ENCODE measurements at places on chromosomes 2 and 18.

DNA sequence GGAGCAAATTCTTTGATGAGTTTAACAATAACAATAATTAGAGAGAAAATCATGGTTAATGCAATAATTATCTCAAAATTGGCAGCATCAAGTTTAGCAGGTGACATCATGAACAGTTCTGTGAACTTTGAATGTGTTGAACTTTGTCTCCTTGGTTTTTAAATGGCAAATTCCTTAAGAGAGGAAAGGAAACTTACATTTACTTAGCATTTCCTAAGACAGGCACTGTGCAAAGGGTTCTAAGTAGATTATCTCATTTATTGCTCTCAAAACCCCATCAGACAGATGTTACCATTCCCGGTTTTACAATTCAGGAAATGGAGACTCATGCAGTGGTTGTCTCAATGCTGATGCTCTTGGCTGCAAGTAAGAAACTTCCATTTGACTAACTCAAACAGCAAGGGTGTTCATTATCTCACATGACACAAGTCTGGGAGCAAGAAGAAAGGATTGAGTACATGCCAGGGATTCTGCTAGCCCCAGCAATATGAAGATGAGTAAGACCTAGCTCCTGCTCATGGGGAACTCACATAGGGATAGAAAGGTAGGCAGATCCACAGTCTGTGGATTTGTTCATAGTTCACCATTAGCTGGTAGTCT lies 81.3 kb upstream of the ITGA6 start:
- DNase-seq, result no peak

GRCh38 chr2:133602538-133602937 lies 34.3 kb upstream of the NCKAP5 start:
- no peak for DNase-seq

- DNase-seq, result no peak
Observed at GRCh38 chr2:223100061-223100511, 48.1 kb downstream of the KCNE4 start.

DNA sequence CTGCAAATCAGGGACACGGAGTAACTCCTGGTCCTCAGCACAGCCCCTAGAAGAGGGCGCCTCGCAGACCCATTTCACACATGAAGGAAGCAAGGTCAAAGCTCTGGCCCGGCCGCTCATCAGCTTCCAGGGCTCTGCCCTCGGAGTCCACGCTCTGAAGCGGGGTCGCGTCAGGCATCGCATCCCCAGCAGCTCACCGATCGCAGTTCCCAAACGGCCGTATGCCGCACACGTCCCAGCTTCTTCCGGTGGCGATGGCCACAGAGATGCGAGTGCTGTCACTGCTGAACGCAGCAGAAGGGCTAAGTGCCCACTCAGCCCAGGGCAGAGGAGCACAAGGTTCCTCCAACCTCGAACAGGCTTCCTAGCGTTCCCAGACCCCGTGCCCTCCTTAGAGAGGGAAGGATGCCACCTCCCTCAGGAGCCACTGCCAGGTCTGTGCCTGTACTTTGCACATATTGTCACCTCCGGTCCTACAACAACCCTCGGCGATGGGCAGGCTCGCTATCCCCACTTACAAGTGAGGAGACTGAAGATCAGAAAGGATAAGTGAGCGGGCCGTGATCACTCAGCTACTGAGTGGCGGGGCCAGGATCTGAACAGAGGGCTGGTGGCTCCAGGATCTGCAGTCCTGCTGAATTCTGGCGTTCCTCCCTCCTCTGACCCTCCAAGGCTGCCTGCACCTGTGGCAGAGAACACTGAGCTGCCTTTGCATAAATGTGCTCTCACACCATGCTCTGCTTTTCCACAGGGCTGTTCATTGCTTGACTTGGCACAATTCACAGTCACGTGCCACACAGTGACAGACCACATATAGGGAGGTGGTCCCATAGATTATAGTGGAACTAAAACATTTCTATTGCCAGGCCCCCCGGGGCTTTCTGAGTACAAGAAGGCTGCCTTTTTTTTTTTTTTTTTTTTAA lies 71.4 kb downstream of the COPS8 start:
- no peak for DNase-seq

DNA sequence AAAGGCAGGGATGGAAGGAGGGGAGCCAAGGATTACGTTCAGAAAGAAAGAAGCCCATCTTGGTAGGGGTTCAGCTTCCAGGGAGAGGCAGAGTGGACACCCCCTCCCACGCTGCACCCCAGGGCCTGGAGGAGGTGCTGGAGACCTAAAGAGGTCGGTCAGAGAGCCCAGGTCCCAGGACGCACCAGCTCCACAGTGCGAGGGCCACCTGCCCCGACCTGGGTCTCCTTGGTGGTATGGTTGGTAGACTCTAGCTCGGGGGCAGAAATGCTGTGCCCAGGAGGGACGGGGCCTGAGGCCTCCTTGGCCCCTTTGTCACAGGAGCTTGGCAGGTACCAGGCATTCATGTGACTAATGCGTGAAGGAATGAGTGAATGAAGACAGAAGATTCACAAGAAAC lies 87.1 kb upstream of the RAB6C start:
- no peak for DNase-seq

- DNase-seq, result no peak
Observed at GRCh38 chr2:239762655-239763269, 262.4 kb downstream of the NDUFA10 start.

DNA sequence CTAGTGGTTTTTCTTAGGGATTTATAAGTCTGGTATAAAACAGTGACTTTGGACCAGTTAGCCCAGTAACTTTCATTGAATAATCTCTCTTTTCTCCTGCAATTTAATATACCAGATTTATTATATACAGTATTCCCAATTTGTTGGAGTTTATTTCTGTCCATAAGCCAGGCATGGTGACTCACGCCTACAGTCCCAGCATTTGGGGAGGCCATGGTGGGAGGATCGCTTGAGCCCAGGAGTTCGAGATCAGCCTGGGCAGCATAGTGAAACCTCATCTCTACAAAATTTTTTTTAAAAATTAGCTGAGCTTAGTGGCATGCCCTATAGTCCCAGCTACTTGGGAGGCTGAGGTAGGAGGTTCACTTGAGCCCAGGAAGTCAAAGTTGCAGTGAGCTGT lies 26.7 kb downstream of the CNNM4 start:
- no peak for DNase-seq

DNA sequence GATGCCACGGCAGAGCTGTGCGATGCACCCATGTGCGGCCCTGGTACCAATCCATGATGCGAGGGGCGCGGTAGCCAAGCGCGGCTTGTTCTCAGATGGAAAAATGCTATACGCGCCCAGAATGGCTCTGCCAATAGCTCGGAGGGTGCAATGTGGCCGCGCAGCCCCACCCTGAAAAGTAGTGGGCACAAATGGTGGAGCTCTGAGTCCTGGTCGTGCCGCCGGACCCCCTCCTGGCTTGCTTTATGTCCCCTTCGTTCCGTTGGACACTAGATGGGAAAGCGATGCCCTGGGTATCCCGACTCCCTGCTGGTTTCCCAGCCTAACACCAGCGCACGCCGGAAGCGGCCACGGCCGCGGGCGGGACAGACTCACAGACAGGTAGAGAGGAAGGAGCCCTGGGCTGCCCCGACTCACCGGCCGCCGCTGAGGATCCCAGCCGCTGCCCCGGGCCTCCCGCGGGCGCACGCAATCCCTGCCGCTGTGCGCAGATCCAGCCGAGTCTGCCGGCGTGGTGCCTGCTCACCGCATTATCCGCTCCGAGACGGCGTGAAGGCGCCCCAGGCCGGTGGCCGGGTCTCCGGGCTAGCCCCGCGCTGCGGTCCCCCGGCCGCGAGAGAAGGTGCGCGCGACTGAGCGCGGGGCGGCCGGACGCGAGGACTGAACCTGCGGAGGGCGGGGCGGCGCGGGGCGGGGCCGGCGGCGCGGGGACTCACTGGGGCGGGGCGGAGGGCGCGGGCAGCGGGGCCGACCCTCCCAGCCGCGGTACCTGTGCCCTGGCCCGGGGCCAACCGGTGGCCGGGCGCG lies at the start of gene CDC42EP3:
Gene CDC42EP3 (minus strand): TSS at position 634 of the 807 bp plus-strand sequence. CDS start 25,055 bp downstream, outside the sequence.
- peak; percentile 67 for DNase-seq

DNA sequence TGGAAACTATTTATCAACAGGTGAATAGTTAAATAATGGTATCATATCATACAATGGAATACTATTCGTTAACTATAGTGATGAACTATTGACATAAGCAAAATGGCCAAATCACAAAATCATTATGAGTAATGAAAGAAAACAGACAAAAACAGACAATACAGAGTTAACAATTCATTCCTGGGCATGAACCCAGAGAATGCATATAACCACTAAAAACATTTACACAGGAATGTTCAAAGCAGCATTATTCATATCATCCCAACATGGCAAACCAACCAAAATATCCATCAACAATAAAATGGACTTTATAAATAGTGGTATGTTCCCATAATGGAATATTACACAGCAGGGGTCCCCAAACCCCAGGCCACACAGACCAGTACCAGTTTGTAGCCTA lies 131.2 kb upstream of the CYP1B1 start:
- no peak for DNase-seq

GRCh38 chr2:238449909-238450417 lies 23.2 kb downstream of the ASB1 start:
- DNase-seq, result no peak

Data from HEK293T (cell line).